Heart right ventricle (tissue), 16 donors: ENCODE measurements at places on chromosomes 12 and 14.

DNA sequence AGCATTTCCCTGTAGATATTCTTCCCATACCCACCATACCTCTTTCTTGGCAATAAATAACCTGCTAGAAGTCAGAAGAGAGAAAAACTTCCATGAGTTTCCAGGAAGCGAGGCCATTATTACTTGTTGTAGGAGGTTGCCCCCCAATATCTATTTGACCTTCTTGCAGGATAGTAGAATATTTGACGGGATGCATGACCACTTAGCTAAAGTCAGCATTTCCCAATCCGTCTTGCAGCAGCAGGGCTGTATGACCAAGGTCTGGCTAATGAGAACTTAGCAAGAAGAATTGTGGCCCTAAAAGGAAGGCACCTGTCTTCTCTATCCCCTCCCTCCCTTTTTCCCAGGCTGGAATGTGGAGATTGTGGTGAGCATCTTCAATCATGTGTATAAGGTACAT lies 51.5 kb downstream of the NINJ2 start:
- H3K36me3 ChIP-seq: no peaks in the 10 kb centered on the region
- H3K4me1 ChIP-seq: peaks cover 67% of the 10 kb centered on the region
- H3K4me3 ChIP-seq: no peak overlapping the region
- H3K27me3 ChIP-seq: no peaks in the 10 kb centered on the region
- no peak for DNase-seq
- no peak overlapping the region for H3K27ac ChIP-seq

GRCh38 chr12:28563286-28563685 lies 373.0 kb downstream of the CCDC91 start:
- H3K4me3 ChIP-seq: no peak overlapping the region
- no peak for DNase-seq
- no peaks in the 10 kb centered on the region for H3K4me1 ChIP-seq
- H3K27ac ChIP-seq: no peak overlapping the region
- H3K27me3 ChIP-seq: no peaks in the 10 kb centered on the region
- H3K36me3 ChIP-seq: no peaks in the 10 kb centered on the region

- H3K27me3 ChIP-seq: no peaks in the 10 kb centered on the region
- H3K4me1 ChIP-seq: peaks cover 20% of the 10 kb centered on the region
- H3K27ac ChIP-seq: no peak overlapping the region
- H3K4me3 ChIP-seq: no peak overlapping the region
These were observed 74.6 kb downstream of the SNAPC1 start for GRCh38 chr14:61836807-61837206.

- H3K36me3 ChIP-seq: no peaks in the 10 kb centered on the region
- no peaks in the 10 kb centered on the region for H3K27me3 ChIP-seq
- H3K4me3 ChIP-seq: no peak overlapping the region
- no peak for DNase-seq
- no peaks in the 10 kb centered on the region for H3K4me1 ChIP-seq
These were observed 93.9 kb upstream of the DCN start for GRCh38 chr12:91276509-91276908.

GRCh38 chr12:18719922-18720510 lies 17.8 kb downstream of the PLCZ1 start:
- H3K27ac ChIP-seq: no peak overlapping the region
- no peaks in the 10 kb centered on the region for H3K4me1 ChIP-seq

- DNase-seq: no peak
- no peaks in the 10 kb centered on the region for H3K36me3 ChIP-seq
- no peaks in the 10 kb centered on the region for H3K27me3 ChIP-seq
These were observed 4.5 kb upstream of the MIA2 start for GRCh38 chr14:39229222-39229543.

DNA sequence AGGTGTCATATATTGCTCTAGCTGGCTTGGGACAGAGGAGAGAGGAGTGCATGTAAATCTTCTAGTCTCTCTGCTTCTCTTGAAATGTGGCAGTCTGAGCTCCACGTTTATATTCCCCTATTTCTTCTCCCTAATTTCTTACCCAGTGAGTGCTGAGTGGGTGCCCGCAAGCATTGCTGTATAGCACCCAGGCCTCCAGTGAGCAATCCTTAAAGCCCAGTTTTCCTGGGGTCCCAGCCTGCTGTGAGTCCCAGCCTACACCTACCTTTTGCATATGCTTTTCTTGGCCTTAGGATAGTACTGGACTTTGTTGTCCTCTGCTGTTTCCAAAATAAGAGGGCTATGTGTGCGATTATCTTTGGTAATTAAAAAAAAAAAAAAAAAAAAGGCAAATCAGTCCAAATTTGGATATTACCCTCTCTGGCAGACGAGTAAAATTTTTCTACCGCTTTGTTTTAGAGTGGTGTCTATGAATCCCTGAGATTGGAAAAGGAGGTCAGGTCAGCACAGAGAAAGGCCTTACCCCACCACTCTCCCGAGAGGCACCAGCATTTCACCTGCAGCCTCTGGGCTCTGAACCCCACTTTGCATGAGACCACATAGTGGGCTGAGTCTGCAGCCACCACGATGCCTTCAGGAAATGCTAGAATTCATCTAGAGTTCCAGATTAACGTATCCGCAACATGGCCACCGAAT lies 1.1 kb downstream of the MGST1 start:
- H3K36me3 ChIP-seq: no peaks in the 10 kb centered on the region
- no peak for DNase-seq
- H3K4me3 ChIP-seq: peak overlapping the region; percentile 57
- H3K4me1 ChIP-seq: no peaks in the 10 kb centered on the region
- no peak overlapping the region for H3K27ac ChIP-seq

DNA sequence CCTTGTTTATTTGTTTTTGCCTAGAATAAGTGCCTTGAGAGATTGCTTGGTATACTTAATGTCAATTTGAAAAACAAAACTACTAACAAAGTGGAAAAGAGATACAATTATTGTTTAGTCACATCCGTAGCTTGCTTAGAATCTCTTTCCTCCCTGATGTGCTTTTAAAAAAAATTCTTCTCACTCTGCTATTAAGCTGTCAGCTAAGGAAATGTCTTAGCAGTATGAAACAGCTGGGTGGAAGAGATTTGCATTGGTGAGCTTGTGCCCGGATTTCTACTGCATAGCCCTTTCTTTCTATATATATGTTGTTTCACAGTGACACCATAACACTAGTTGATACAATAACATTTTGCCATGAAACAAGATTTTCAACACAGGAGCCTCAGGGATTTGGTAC lies 229.4 kb upstream of the RGS6 start:
- no peak overlapping the region for H3K27ac ChIP-seq
- no peak overlapping the region for H3K4me3 ChIP-seq
- no peaks in the 10 kb centered on the region for H3K27me3 ChIP-seq
- DNase-seq: no peak
- H3K4me1 ChIP-seq: peaks cover 3% of the 10 kb centered on the region

DNA sequence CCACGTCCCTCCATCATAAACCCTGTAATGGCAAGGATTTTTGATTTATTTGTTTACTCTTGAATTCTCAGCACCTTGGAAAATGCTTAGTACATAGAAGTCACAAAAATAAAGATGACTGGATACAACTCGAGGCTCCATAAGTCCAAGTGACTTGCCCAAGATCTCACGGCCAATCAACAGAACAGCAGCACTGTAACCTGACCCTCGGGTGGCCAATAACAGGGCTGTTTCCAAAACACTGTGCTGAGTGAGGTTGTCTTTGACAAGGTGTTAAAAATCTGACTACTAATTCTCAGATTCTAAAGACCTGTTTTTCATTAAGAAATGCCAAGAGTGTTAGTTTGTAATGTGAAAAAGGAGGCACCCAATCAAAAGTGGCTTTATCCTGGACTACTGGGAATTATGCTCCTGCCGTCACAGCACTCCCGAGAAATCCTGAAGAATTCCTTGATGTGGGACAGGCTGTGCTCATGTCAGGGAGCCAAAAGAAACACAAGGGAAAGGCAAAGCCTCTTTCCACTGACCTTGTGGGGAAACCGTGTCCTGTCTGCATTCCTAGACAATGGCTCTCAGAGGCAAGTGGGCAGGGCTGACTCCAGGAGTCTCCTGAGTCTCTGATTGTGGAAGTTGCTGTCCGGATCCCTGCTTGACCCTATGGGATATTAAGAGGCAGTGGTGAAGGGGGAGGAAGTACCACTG lies 204.7 kb upstream of the PELI2 start:
- no peaks in the 10 kb centered on the region for H3K36me3 ChIP-seq
- H3K27me3 ChIP-seq: no peaks in the 10 kb centered on the region
- H3K4me1 ChIP-seq: peaks cover 8% of the 10 kb centered on the region
- H3K27ac ChIP-seq: no peak overlapping the region
- H3K4me3 ChIP-seq: no peak overlapping the region
- DNase-seq: peak; percentile 41

DNA sequence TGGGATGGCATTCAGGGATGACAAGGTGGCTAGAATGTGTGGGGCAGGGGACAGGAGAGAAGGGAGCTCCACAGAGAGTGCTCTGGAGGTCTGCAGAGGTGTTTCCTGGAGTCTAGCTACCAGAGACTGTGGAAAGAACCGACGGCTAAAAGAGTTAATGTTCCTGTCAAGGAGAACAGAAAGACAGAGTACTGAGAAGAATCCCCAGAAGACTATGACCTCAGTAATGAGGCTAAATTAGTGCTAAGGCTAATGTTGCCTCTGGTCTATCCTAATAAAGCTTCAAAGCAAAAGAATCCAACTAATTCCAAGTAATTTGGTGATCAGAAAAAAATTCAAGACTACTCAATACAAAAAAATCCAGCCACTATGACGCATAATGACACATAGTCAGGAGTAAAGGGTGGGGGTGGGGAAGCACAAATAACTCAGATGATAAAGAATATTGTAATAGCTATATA lies 44.7 kb downstream of the FERMT2 start:
- no peaks in the 10 kb centered on the region for H3K27me3 ChIP-seq
- peak overlapping the region; percentile 39 for H3K27ac ChIP-seq
- no peaks in the 10 kb centered on the region for H3K36me3 ChIP-seq
- H3K4me1 ChIP-seq: peaks cover 48% of the 10 kb centered on the region
- no peak overlapping the region for H3K4me3 ChIP-seq

DNA sequence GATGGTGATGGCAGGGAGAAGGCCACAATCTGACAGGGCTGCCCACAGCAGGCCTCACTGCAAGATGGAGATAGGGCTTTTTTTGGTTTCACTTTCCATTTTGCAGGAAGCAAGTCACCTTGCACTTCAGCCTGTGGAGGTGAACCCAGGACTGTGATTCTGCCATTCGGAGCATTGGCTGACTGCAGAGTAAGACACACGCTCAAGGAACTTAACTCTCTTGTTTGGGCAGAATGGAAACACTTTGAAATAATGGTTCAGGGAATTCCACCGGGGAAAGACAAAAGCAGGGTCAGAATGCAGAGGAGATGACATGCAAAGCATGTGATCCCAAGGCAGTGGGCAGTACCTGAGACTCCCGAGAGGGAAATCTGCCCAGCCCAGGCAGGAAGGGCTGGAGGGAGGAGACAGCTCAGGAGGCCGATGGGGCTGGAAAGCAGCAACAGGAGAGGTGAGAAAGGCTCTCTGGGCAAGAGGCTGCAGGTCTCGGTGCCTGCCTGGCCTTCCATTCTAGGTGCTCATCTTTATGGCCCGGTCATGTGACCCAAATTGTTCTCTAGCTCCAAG lies 58.7 kb upstream of the PRMT8 start:
- no peak for DNase-seq
- H3K4me3 ChIP-seq: no peak overlapping the region
- no peaks in the 10 kb centered on the region for H3K4me1 ChIP-seq
- H3K27ac ChIP-seq: no peak overlapping the region
- H3K36me3 ChIP-seq: no peaks in the 10 kb centered on the region
- H3K27me3 ChIP-seq: no peaks in the 10 kb centered on the region

- DNase-seq: no peak
- no peak overlapping the region for H3K4me3 ChIP-seq
- H3K4me1 ChIP-seq: peaks cover 38% of the 10 kb centered on the region
- peaks cover 13% of the 10 kb centered on the region for H3K36me3 ChIP-seq
These were observed 194.4 kb upstream of the BCL2L14 start for GRCh38 chr12:11876307-11876706.

- no peak for DNase-seq
- H3K36me3 ChIP-seq: no peaks in the 10 kb centered on the region
- H3K4me3 ChIP-seq: no peak overlapping the region
- H3K27me3 ChIP-seq: no peaks in the 10 kb centered on the region
These were observed 108.7 kb downstream of the DIP2B start for GRCh38 chr12:50613463-50613862.

DNA sequence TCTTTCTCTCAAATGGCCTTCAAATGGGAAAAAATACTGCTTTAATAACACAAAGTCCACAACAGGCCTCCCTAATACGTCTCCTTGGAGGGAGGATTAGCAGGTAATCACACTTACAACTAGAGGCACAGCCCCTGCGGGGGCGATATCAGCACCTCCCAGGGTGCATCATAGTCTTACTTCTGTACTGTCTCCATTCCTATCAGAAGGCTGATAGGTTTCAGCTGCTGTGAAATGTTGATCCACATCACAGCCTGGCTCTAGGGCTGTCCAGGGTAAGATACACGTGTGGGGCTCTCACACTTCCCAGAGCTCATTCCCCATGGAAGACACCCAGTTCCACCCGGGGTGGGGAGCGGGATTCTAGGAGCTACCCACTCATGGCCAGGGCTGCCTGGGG lies 139.1 kb upstream of the SFSWAP start:
- H3K4me1 ChIP-seq: no peaks in the 10 kb centered on the region
- peaks cover 62% of the 10 kb centered on the region for H3K27me3 ChIP-seq
- no peaks in the 10 kb centered on the region for H3K36me3 ChIP-seq
- DNase-seq: no peak
- no peak overlapping the region for H3K27ac ChIP-seq
- no peak overlapping the region for H3K4me3 ChIP-seq

DNA sequence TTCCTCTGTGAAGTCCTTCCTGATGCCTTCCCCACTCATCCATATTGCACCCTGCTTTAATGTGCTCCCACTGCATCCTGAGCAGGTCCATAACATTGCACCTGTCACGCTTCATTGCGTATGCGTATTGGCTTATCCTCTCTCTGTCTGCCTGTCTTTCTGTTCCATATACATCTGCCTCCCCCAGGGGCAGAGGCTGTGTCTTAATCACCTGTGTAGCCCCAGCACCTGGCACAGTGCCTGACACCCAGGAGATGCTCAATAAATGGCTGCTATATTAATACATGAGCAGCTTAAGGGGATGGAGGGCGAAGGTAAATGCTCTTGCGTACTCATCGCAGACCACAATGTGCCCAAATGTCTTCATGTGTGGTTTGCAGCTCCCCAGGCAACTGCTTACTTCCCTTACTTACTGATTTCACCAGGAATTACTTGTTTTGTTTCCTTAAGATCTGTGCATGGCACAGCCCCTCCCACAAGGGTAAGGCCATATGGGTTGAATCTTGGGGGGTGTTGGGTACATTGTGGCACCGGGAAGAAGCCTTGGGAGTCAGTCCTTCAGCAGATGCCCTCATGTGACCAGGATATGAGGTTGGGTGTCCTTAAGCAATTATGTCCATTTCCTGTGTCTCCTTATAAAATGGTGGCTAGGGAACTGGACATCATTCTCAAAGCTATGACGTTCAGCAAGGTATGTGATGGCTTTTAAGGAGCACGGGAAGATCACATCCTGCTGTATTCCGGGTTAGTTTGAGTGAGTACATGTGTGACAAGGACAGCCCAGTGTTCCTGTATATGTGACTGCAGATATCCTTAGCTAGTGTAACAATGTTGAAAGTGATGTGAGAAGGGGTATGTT lies 848 bp upstream of the CPNE6 start:
- no peaks in the 10 kb centered on the region for H3K4me1 ChIP-seq
- no peaks in the 10 kb centered on the region for H3K36me3 ChIP-seq
- H3K27ac ChIP-seq: no peak overlapping the region
- no peak for DNase-seq

GRCh38 chr12:32508626-32509025 lies 109.3 kb downstream of the FGD4 start:
- peaks cover 45% of the 10 kb centered on the region for H3K4me1 ChIP-seq
- no peaks in the 10 kb centered on the region for H3K27me3 ChIP-seq
- no peaks in the 10 kb centered on the region for H3K36me3 ChIP-seq
- no peak overlapping the region for H3K27ac ChIP-seq

GRCh38 chr14:22791301-22791700 lies 23.9 kb downstream of the SLC7A7 start:
- no peak overlapping the region for H3K4me3 ChIP-seq
- no peaks in the 10 kb centered on the region for H3K36me3 ChIP-seq
- peak; percentile 13 for DNase-seq
- no peaks in the 10 kb centered on the region for H3K4me1 ChIP-seq
- H3K27me3 ChIP-seq: no peaks in the 10 kb centered on the region
- peak overlapping the region; percentile 74 for H3K27ac ChIP-seq
